ENCODE measurements at places on chromosomes 1 and 21.

DNA sequence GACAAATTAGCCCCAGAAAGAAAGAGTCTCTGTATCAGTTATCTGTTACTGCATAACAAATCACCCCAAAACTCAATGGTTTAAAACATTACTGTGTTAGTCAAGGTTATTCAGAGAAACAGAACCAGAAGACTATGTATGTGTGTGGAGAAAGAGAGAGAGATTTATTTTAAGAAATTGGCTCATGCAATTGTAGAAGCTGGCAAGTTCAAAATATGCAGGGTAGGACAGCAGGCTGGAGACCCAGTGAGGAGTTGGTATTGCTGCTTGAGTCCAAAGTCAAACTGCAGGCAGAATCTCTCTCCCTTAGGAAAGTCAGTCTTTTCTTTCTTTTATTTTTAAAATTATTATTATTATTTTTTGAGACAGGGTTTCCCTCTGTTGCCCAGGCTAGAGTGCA, 50.2 kb upstream of the TNR start:
- DNase-seq, result no peak

- no peak for DNase-seq
These were observed 231.2 kb upstream of the LYPLAL1 start for GRCh38 chr1:218942431-218942830.

- DNase-seq, result no peak
These were observed 30.5 kb upstream of the LRIG2 start for GRCh38 chr1:113042285-113043143.

DNA sequence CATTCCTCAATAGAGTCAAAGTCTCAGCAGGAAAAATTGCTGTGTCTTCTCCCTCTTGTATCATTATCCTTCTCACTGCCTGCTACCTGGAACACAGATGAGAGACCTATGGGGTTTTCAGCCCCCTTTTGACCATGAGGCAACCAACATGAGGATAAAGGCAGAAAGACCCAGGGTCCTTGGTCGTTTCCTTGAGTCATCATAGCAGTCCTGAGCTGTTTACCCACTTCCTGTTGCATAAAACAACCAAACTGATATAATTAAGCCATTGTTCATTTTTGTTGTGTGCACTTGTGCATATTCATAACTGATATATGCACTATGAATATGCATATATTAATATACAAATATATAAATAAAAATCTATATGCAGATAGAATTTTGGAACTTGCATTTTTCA, 188.3 kb upstream of the MAP1LC3C start:
- DNase-seq, result no peak

GRCh38 chr1:227315629-227316346, 2.5 kb downstream of the CDC42BPA start:
- DNase-seq, result no peak

GRCh38 chr21:32958288-32959002, 67.3 kb upstream of the OLIG2 start:
- no peak for DNase-seq

- DNase-seq, result no peak
These were observed 25.5 kb downstream of the ZC3H11B start for GRCh38 chr1:219587401-219587800.

- no peak for DNase-seq
These were observed 74.4 kb downstream of the PTPRU start for GRCh38 chr1:29310616-29311180.

GRCh38 chr1:63674865-63675419, 81.7 kb downstream of the PGM1 start:
- no peak for DNase-seq

GRCh38 chr1:29563092-29563491, 326.8 kb downstream of the PTPRU start:
- no peak for DNase-seq

DNA sequence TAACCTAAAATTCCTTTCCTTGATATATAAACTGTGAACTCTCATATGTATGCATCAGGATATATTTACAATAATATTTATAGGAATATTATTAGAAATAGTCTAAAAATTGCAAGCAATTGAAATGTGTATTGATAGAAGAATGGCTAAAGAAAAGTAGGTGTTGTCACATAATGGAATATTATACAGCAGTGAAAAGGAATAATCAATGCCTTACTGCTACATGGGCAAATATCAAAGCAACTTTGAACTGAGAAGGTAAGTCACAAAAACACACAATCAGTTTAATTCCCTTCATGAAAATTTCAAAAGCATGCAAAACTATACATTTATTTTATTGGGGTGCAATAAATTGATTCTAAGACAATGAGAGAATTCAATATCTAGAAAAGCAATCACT, 35.7 kb upstream of the CDC14A start:
- DNase-seq, result no peak

DNA sequence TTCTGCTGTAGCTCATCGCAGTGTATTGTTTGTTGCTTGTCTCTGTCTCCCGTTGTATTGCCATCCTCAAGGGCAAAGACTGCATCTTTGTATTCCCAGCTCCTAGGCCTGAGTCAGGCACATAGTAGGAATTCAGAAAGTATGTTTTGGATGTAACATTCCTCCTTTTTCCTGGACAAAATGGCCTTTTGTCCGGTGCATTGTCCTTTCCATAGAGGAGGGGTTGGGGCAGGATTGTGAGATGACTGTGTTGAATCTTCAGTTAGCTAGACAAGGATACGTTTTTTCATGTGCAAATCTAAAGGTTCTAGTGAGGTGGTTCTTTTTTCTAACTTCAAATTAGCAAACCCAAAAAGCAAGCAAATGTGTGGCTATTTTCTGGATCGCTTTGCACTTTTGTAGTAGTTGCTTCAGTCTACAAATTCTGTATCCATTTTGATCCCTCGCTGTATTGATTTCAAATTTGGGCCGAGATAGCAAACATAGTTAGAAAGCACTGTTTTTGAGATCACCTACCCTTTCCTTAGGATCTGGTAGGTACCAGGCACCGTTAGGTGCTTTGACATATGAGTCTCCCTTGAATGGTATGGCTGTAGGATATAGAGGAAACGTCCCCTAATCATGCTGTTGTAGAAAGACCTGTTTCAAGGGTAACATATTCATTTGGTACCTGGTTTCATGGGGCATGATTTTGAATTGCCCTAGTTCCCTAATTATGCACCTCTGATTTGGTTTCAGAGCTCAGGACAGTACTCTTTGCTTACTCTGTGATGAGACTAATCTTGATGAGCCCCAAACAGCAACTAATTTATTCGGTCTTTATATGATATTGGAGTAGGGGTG, 1.2 kb downstream of the PPP1R8 start:
- no peak for DNase-seq

DNA sequence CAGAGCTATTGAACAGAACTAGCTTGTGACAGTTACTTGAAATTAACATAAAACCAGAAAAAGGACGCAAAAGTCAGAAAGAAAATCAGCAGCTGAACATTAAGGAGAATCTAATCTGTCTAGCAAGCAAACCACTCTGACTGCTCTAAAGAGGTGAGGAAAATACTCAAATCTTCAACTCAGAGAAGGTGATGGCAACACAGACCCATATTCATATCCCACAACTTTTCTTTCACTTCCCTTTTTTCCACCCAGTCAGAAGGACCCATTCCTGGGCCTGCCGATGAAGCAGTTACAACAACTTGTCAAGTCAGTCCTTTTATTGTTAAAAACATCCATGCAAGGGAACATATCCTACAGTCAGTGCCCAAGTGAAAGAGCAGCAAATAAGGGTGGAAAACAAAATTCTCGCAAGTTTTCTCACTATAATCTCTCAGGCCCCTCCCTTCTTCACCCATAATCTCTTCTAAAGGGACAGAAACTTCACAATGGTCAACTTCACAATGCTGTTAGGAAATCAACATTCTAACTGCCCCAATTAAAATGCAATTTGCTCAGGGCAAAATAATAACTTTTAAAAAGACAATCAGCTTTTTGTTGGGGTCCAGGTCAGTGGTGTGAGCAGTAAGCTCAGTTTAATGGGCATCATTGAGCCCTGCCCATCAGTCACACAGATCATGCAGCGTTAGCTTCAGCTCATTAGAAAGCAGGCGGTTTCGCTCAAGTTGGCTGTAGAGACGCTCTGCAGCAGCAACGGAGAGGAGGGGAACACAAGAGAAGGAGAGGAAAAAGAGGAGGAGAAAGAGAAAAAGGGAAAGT, 3.6 kb upstream of the NUP210L start:
- no peak for DNase-seq

Measured in stimulated activated CD4-positive, alpha-beta T cell treated with anti-CD3 and anti-CD28 coated beads, TNF-alpha, amount 100 ng/mL, for 24 hours (primary cell).